ENCODE measurements at places on chromosomes 16 and 17. TPM values are rescaled to one million over a fixed set of nuclear protein-coding genes. Genes with fewer than 3 reads are reported as not detected.
A peak's percentile ranks its signal among the peaks of the same experiment; 100 is the strongest.

Gene MYH1
- polyA plus RNA-seq, result 38.7 TPM

Gene SPATA32
- polyA plus RNA-seq, result not detected

Gene MYH13
- 0.52 TPM for polyA plus RNA-seq

DNA sequence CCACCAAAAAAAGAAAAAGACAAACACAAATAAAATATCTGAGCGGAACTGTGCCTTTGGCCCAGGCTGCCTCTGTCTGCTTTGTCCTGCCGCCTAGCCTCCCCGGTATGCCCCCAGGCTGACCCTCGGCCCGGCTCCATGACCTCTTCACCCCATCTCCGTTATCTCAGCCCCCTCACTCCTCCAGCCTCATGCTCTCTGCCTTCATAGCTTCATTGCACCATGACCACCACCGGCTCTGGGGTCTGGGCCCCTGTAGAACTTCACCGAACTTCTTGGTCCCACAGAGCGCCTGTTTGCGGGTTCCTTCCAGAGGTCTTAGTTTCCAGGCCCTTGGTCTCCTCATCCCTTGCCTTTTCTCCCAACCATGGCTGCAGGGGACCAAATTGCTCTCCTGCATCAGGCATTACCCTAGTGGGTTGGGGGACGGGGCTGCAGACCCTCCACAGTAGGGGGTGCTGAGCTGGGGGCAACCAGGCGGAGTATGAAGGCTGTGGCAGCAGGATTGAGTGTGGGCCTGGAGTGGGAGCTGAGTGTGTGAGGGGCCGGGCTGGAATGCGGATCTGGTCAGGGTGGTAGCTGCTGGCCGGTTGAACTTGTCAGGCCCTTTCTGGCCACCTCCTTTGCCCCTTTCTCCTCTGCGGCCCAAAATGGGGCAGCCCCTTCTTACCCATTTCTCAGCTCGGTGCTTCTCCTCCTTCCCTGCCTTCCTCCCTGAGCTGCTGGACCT is 6.9 kb downstream of the HIRIP3 start:
- no peak for DNase-seq

DNA sequence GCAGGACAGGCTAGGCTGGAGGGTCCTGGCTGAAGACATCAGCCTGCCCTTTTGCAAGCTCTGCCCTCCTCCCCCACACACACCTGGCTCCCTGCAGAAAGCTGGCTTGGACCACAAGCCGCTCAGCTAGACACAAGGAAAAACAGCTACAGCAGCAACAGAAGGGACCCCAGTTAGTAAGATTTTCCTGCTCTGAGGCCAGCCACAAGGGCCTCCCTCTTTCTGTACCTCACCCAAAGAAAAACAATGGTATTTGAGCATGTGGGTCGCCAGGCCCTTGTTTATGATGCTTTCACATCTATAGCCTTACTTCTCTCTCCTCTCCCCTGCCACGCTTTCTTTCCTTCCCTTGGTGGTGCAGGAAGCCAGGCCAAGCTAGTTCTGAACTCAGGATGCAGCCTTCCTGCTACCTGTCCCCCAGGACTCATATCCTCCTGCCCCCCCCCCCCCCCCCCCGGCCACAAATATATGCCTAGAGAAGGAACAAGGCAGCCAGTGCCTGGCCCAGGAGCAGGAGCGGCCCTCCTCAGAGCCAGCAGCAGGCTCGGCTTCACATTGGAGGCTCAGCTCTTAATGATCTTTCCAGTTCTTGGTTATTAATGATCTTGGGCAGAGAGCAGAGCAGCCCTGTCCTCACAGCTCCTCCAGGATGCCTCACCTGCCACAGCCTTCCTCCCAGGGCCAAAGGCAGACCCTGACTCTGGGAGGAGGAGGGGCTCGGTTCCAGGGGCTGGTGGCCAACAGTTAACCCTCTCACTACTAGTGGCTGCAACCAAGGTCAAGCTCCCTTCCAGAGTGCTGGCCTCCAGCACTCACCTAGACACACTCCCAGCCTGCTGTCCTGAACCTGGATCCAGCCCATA is 19.5 kb downstream of the GRIN2C start:
- peak; percentile 74 for DNase-seq

DNA sequence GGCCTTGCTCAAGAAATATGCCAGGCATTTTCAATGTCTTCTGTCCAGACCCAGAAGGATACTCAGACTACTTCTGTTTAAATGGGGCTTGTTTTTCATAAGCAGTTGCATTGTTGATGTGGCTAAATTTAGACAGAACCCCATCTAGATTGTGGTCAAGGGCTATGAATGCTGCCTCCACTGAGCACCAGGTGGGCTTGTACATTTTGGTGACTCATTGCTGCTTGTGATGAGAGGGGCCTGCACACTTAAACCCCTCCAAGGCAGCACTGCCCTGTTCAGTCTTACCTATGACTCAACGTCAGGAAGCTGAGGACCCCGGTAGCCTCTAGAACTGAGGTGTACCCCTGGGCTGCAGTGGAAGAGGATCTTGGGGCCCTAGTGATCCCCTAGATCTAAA is 144.0 kb downstream of the PRKCA start:
- DNase-seq, result no peak

Measured in hindlimb muscle (tissue), 1 donor.